ENCODE measurements at places on chromosomes 3 and 15.

- DNase-seq: no peak
Measured at GRCh38 chr3:41792806-41793205, 169.1 kb downstream of the ULK4 start.

- DNase-seq: no peak
Measured at GRCh38 chr3:12394569-12395271, 89.6 kb upstream of the TSEN2 start.

DNA sequence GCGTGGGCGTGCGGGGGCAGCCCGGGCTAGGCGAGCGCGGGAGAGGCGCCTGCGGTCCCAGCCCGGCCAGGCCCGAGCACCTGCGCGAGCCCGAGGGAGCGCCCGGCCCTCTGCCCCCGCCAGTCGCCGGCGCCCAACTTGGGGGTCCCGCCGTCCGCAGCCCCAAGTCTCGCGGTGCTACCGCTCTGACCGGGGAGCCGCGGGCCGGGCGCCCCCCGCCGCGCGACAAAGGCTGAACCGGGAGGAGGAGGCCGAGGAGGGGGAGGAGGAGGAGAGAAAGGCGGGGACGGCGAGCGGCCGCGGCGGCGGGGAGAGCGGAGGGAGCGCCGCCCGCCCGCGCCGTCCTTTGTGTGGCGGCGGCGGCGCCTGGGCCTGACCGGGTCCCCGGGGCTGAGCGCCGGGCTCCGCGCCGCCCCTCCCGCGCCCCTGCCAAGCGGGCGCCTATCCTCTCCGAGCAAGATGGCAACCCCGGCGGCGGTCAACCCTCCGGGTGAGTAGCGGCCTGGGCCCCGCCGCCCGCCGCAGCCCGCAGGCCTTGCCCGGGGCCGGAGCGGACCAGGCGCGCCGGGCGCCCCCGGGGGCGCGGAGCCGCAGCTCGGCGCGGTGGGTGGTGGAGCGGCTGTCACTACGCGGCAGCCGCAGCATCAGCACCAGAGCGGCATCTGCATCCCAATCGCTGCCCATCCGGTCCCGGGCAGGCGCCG lies at the start of gene ARNT2:
Gene ARNT2 (plus strand): TSS at position 326 of the 704 bp plus-strand sequence. CDS start 134 bp downstream, at position 460.
- no peak for DNase-seq

GRCh38 chr15:81336568-81336967 lies 12.6 kb upstream of the STARD5 start:
- no peak for DNase-seq

DNA sequence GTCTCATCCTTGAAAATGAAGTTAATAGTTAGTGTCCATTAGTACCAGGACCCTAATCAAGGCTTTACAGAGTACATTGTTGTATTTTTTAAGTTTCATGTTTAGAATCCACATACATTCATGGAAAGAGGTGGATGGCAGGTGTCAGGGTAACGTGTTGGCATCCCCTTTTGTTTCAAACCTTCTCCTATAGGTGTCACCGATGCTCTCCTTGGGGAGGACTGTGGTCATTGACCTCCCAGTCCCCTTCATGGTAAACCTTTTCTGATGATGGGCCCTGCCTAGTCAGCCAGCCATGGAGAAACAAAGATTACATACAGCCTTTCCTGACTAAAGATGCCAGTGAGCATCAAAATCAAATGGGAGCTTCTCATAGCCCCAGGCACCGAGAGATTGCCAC lies 574.8 kb downstream of the AGBL1 start:
- no peak for DNase-seq

DNA sequence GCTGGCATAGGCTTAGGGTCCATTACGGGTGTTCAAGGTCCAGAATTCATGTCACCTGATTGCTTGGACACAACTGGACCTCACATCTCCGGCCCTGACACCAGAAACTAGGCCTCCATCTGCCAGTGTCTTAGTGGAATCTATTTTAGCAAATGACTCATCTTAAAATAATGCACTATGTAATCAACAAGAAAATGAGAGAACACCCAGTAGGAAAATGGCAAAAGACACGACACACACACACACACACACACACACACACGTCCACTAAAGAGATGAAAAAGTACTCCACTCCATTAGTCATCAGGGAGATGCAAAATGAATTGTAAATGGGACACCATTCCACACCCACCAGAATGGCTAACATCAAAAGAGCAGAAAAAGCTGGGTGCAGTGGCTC lies 11.2 kb downstream of the APBA2 start:
- DNase-seq: no peak

- DNase-seq: peak; percentile 60
Measured at GRCh38 chr15:73873889-73874511, 636 bp downstream of the TBC1D21 start.

- DNase-seq: no peak
Measured at GRCh38 chr3:64457811-64458210, 230.0 kb downstream of the ADAMTS9 start.

DNA sequence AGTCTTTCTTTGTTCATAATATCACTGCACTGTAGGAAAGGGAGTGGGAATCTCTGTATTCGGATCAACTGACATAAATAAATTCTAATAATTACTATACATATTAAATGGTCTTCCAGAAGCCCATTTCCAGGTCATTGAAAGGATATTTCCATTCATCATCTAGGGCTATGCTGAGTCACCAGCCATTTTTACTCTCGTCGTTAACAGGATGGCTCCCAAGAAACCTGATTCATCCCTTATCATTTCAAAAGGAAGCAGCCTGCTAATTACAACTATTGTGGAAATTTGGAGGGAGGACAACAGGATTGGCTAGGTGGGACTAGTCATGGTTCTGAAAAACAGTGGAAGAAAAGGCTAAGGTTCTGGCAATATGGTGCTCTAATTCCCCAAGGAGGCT lies 13.6 kb downstream of the GMNC start:
- no peak for DNase-seq

GRCh38 chr3:127706312-127706711 lies 33.6 kb downstream of the ABTB1 start:
- DNase-seq: no peak

GRCh38 chr15:67121644-67122605 lies 56.5 kb downstream of the SMAD3 start:
- DNase-seq: no peak

GRCh38 chr3:192026661-192027060 lies 565.7 kb downstream of the PYDC2 start:
- no peak for DNase-seq

GRCh38 chr3:37514055-37514665 lies 339.8 kb upstream of the LRRFIP2 start:
- DNase-seq: no peak

GRCh38 chr3:102215166-102215565 lies 219.6 kb upstream of the ZPLD1 start:
- no peak for DNase-seq

DNA sequence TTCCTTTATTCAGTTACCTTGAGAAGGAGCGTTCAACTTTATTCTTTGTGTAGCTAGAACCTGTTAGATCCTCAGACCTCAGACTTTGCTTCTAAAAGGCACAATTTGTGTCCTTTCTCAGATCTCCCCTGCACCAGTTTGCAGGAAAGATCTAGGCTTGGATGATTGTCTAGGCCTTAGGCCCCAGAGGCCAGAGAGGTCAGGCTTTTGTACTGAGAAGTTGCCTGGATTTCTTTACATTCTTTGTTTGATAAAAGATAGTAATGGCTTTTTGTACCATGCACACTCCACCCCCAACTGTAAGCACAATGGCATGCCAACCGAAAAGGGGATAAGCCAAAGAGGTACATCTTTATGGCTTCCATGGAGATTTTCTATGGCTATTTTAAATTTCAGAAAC lies 719.6 kb upstream of the NR2F2 start:
- DNase-seq: no peak

DNA sequence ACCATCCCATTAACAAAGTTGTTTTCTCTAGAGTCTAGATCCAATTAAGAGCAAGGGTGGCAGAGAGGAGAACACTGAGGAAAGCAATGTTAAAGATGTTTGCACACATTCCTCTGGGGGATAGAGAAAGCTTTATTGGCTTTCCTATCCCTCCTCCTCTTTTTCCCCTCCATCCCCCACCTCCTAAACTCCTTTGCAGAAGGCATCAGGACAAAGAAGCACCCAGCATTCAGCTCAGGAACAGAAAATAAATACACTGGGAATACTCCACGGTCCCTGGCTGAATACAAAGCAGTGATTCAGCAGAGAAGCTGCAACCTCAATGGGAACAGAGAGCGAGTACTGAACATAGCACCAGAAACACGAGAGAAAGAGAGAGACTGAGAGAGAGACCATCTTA lies 21.9 kb downstream of the LSAMP start:
- DNase-seq: no peak

DNA sequence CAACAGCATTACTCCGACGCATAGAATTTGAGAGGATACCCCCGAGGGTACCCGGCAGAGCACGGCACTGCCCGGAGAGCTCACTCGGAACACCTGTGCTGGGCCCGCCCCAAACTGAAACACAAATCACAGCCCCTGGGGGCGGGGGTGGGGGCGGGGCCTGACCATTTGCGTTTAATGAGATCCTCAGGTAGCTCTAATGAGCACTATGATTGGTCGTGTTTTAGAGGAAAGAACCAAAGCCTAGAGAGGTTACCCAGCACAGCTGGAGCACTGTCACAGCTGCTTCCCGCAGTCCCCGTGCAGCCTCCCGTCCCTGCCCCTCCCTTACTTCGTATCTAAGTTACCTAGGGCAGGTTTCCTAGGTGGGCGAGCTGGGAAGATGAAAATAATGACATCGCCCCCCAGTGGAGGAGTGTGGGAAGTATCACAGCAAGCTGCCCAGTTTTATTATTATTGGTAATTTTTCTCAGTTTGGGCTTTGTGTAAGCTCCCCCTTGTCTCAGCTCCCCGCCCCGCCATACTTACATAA lies 187.1 kb downstream of the PDE8A start:
- peak; percentile 56 for DNase-seq

GRCh38 chr3:130971208-130971607 lies 55.4 kb downstream of the ASTE1 start:
- no peak for DNase-seq

DNA sequence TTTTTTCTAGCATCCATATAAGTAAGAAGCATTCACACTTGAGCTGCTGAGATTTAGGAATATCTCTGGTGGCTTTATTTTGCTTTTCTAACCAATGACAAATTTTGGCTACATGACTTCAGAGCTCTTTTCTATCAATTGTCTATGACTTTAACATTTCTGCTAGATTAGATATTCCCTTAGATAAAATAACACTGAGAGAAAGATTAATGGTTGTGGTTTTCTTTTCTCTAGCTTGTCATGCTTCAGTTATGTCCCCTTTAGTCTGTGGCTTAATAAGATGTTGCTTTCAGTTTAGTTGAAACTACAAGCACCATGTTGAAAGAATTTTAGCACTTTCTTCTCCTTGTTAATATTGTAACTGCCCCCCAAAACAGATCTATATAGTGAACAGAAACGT lies 665.6 kb upstream of the CCDC54 start:
- DNase-seq: no peak

DNA sequence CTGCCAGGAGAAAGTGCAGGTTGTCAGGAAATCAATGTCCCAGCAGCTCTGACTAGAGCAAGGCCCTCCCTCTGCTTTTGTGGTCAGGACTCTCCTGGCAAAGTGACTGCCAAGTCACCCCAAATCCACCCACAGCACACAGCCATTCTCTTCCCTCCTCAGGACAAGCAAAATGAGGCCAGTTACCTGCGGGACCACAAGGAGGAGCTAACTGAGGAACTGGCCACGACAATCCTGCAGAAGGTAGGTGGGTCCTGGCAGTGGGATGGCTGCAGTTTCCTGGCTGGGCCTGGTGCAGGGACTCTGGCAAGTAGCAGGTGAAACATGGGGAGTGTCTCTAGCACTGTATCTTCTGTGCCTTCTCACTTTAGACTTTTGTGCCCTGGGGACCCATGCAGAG lies 142.5 kb upstream of the EIF1B start:
- DNase-seq: no peak

DNA sequence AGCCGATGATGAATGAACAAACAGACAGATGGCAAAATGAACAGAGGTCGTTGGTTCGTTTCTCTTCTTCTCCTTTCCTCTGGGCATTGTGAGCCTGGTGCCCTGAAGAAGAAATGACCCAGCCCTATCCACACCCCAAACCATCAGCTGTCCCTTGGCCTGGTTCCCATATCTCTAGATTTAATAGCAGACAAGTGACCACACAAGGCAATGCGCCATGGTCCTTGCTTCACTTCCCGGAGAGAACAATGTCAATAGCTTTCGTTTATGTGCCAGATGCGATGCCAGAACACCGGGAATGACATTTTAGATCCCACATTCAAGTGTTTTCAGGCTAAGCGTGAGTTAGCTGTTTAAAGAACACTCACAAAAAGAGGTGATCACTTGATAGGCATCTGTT lies 17.7 kb downstream of the POC1A start:
- no peak for DNase-seq

GRCh38 chr3:180274536-180274935 lies 237.8 kb upstream of the PEX5L start:
- DNase-seq: no peak

DNA sequence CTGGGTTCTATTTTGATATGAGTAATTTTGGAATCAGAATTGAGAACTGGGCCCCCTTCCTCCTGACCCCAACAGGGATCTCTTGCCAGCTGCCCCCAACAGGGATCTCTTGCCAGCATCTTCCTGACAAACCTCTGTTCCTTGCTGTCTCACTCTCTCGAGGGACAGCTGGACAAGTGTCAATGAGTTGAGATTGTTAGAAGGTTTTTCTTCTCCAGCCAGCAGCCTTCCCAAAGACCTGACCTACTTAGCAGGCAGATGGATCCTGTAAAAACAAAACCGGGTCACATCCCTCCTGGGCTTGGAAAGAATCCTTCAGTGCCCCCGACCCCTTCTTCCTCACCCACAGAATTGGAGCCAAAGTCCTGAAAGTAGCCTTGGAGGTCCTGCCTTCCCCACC lies 21.6 kb downstream of the LIMD1 start:
- DNase-seq: no peak

DNA sequence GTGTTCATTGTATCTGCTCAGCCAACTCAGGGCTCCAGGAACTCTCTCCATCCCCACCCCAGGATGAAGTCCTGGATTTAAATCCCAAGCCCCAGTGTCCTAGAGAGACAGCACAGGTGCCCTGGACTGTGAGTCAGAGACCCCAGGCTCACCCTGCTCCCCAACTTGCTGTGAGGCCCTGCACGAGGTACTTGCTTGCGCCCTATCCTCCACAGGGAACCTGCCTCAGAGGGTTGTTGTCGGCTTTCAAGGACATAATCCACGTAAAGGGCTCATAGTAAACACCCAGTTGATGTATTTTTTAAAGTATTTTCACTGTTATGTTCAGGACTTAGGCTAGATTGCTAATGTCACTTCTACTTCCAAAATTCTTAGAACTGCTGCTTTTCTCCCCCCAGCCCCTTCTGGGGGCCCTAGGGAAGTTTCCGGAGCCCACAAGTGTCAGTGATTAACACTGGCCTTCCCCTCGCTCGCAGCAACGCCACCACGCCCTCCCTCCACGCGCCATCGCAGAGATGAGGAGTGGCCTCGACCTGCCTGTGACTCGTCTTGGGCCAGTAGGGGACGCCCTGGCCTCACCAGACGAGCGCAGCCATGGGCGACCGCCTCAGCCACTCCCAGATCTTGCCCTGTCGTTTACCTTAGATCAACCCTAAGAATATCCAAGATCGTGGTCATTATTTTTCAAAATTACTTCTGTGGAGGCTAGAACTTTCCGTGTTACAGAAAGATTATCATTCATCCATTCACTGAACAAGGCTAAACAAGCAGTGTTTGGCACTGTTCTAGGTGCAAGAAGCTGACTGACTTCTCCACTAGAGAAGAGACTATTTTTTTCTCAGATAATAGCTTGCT lies 6.0 kb upstream of the SRP14 start:
- DNase-seq: peak; percentile 46

- DNase-seq: no peak
Measured at GRCh38 chr3:135500034-135500433, 465.5 kb upstream of the PPP2R3A start.
